ENCODE measurements at places on chromosomes 2 and 18.
A peak's percentile ranks its signal among the peaks of the same experiment; 100 is the strongest.

DNA sequence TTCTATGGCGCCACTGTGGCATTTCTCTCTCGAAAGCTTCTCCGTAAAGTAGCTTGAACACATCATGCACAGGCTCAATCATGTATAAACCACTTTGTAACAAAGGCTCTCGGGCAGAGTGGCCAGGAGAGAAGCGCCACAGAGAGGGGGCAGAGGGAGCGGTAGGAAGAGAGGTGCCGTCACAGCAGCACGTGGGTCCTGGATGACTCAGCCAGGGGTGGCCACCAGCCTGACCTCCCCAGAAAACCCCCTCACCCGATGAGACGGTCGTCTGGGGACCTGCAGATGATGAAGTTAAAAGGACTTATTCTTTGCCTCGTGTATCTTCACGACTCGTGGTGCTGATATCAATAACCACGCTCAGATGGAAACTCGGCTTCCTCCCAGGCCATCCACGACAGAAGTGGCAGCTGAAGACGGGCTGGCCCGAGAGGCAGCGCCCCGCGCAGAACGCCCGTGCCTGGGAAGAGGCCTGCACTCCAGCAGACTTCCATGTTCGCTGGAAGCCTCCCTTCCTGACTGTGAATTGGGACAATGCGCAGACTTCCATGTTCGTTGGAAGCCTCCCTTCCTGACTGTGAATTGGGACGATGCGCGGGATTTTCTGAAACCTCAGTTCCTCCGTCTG lies 46.4 kb upstream of the MTCL1 start:
- DNase-seq: peak; percentile 35

GRCh38 chr2:202161151-202161835 lies 77.1 kb downstream of the SUMO1 start:
- no peak for DNase-seq

DNA sequence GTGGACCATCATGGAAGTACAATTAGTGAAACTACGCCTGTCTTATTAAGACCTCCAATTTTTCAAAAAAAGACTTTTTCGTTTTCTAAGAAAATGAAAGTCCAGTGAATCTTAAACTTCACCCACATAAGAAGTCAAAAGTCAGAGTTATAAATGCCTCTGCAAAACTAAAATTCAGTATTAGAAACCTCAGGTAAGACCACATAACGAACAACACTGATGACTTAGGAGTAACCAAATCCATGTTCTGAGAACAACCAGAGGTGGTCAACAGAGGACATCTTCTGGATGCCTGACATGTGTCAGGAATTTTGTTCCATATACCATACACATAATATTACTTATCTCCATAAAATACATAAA lies 62.4 kb downstream of the RPL31 start:
- DNase-seq: no peak

DNA sequence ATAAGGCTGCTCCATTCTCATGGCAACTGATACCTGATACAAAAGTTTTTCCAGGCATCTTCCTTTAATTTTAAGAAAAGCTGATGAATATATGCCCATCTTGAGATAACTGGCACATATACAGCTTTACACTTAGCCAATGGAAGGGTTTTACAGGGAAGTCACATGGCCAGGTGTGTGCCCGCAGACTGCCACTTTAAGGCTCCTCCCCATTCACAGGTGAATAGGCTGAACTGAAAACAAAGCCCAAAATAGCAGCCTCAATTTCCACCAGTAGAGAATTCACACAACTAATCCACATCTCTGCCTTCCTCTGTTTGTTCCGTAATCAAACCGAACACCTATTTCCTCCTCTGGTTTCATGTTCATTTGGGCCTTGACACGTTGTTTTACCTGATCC lies 9.8 kb upstream of the ME2 start:
- peak; percentile 47 for DNase-seq

DNA sequence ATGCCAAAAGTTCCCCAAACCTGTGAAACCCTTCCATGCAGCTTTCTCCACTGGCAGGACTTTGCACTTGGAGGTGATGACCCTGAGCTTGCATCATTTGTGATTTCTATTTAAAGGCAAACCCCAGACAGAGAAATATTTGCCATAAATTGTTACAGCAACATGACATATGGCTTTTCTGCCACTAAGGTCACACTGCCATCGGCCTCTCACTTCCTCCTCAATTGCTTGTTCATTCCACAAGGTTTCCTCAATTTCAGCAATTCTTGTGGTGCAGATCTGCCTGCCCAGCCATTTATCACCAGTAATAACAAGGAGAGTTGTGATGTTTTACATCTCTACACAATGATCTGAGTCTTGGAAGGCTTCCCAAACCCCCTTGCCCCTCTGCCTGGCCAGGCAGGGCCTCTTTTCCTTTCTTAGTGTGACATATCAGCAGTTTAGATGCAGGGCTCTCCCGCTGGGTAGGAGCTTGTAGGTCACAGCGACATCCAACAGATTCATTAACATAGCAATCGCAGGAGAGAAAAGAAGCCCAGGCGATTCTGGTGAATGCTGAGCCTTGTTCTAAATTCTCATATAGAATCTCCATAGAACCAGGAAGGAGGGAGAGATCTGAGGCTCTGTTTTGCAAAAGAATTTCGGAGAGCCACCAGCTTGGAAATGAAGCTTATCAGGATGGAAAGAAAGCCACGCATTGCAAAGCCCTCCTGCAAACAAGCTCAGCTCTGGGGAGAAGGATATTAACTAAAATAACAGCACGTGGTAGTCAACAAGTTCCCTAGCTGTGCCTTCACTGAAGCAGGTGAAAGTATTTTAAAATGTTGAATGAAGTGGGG lies 46.7 kb upstream of the ITGA6 start:
- DNase-seq: no peak

Data from NCI-H187 treated with DMSO at 0.1 percent for 48 hours (cell line).